NCI-H1694 treated with DMSO at 0.1 percent for 48 hours (cell line): ENCODE measurements at places on chromosomes 7 and 10.
A peak's percentile ranks its signal among the peaks of the same experiment; 100 is the strongest.

- no peak for DNase-seq
These were observed 78.1 kb upstream of the ANLN start for GRCh38 chr7:36311539-36311938.

GRCh38 chr7:104962781-104963180 is 51.2 kb upstream of the KMT2E start:
- DNase-seq: no peak

DNA sequence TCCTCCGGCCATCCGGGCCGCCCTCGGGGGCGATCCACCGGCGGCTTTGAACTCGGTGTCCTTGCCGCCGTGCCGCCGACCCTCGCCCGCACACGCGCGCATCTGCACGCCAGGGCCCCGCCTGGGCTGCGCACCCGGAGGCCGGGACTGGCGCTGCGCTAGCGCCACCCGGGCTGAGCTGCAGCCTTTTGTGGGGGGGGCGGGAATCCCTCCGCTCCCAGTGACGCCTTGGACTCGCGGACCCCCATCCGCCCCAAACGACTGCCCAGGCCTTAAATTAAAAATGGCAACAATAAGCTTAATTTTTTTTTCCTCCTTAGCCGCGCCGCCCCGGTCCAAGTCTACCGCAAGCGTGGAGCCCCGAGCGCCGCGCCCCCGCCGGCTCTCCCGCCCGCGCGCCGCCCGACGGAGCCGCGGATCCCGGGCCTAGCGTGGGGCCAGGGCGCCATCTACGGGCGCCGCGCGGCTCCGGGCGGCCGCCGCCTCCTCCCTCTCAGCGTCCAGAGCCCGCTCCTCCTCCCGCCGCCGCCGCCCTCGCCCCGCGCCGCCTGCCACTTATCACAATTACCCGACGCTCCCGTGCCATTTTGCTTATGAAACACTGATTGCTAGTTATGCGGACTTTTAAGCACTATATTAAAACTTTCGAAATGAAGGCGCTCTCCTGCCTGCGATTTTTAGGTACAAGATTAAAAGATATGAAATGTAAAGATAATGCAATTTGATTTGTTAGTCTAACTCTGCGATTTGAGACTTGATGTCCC is 7.5 kb upstream of the EBF3 start:
- peak; percentile 23 for DNase-seq

GRCh38 chr7:77458786-77459185 is 42.6 kb upstream of the GSAP start:
- DNase-seq: no peak

DNA sequence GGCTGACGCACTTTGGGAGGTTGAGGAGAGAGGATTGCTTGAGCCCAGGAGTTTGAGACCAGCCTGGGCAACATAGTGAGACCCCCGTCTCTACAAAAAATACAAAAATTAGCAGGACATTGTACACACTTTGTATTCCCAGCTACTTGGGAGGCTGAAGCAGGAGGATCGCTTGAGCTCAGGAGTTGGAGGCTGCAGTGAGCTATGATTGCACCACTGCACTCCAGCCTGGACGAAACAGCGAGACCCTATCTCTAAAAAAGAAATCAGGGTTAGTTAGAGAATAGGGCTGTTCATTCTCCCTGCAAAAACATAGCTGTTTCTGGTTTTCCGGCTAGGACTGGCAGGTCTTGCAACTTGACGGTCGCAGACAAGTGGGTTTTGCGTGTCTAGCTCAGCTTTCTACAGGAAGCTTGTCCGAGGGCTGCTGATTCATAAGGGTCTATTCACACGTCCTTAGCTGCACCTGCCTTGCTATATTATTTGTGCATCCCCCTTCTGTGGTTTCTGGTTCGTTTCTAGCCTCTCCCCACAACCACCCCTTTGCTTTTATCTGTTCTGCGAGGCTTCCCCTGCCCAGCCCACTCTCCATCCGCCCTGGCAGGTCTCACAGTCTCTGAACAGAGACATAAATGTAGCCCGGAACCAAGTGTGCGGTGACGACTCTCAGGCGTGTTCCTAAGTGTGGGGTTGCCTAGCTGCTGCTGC is 10.7 kb downstream of the AMZ1 start:
- no peak for DNase-seq

- no peak for DNase-seq
These were observed 209.5 kb downstream of the FAM107B start for GRCh38 chr10:14565199-14565598.

- no peak for DNase-seq
These were observed 147.7 kb upstream of the AKR1E2 start for GRCh38 chr10:4678023-4678950.

DNA sequence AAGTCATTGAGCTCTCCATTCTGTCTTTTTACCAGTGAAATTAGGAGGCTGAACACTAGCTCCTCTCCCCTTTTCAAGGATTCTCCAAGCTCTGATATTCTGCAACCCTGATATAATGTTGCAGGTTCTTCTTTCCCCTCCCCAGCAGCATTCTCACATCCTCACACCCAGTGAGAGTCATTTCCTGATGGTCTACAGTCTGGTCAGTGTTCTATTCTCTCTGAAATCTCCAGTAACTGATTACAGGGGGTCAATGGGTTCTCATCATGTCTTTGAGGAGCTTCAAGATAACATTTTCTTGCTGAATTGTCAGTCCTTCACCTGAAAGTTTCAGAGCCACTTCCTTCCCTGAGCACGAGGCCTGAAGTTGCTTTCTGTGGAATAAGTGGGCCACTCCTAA is 299.4 kb downstream of the PTEN start:
- DNase-seq: no peak

DNA sequence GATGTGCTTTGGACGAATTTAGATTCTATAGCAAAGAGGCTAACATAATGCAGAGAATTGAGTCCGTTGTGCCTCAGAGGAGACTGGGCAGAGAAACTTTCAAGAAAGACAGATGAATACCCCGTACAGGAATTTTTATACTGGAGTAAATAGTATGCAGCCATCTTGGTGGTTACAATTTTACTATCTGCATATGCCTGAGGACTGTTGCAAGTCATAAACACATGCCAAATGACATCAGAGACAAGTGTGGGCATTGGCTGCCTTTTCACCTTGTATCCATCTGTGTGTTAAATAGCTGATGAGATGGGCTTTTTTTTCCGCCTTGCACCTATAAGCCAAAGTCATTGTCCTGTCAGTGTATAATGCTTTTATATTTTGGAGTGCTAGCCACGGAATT is 267.5 kb upstream of the SP4 start:
- no peak for DNase-seq

GRCh38 chr7:28996836-28997235 is 38.7 kb upstream of the TRIL start:
- no peak for DNase-seq

GRCh38 chr7:139407555-139407954 is 47.9 kb downstream of the LUC7L2 start:
- DNase-seq: no peak

DNA sequence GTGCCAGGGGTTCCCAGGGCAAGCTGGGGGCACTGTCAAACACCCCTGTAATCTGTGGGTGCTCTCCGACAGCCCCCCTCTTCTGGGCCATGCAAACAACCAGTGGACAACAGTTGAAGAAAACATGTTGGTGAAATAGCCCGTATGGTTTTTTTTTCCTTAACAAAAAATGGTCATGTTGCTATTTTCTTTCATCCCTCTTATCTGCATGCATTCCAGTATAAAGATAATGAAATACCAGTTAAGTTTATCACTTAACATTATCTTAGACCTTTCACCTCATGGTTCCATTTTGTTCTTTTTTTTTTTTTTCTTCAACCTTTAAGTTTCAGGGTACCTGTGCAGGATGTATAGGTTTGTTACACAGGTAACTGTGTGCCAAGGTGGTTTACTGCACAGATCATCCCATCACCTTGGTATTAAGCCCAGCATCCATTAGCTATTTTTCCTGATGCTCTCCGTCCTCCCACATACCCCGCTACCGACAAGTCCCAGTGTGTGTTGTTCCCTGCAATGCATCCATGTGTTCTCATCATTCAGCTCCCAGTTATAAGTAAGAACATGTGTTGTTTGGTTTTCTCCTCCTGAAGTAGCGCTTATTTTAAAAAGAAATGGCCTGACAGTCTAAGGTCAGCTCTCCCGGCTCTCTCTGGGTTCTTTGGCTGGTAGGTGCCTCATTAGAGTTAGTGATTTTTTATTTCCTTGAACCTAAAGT is 110.1 kb downstream of the NRP1 start:
- no peak for DNase-seq

- no peak for DNase-seq
These were observed 32.7 kb upstream of the SH2D4B start for GRCh38 chr10:80504897-80505465.

- DNase-seq: no peak
These were observed 12.2 kb downstream of the TRPV6 start for GRCh38 chr7:142873281-142873784.
